ENCODE measurements at places on chromosomes 13 and 19.

DNA sequence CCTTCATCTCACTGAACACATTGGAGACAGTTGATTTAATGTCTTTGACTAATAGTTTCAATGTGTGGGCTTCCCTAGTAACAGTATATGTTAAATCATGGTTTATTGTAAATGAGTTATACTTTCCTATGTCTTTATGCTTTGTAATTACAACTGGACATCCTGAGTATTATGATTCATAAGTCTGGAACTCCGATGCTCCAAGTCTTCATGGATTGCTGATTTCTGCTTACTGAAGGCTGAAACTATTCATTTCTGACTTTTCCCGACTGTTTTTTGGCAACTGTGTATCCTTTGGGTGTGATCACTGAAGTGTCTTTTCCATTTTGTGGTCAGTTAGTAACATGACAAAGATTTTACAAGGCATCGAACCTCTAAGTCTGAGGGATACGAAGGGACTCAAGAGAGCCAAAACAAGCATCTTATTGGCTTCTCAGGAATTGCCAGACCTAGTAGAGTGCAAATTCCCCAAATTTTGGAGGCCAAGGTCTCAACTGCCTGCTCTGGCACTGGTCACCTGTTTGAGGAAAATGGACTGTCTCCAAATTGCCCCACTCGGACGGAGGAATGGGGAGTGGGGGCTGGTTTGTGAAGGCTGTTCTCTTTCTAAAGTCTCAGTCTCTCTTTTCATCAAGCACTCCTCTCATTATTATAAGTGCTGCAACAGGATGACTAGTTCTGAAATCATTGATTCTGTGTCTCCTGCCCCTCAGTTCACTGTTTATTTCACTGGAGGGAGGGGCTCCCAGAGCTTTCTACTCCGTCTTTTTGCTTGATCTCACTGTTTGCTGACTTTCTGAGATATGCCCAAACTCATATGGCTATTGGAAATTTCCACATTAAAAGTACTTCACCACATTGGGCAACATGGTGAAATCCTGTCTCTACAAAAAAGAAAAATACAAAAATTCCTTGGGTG lies 20.2 kb upstream of the CD70 start:
- DNase-seq: no peak

DNA sequence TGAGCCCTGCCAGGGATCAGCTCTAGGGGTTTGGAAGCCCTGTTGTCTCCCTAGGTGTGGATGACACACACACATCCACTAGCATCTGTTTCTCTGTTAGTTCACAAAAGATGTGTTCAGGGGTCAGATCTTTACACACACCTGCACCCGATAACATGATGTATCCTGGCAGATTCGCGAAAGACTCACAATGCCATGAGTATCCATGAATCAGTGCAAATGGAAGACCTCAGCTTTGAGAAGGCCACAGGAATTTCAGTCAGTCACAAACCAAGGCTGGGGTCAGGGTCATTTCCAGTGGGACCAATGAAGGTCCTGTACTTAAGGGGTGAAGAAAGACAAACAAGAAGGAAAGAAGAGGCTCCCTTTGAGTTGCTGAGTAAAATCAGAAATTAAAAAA lies 898.2 kb downstream of the UQCRFS1 start:
- DNase-seq: no peak

DNA sequence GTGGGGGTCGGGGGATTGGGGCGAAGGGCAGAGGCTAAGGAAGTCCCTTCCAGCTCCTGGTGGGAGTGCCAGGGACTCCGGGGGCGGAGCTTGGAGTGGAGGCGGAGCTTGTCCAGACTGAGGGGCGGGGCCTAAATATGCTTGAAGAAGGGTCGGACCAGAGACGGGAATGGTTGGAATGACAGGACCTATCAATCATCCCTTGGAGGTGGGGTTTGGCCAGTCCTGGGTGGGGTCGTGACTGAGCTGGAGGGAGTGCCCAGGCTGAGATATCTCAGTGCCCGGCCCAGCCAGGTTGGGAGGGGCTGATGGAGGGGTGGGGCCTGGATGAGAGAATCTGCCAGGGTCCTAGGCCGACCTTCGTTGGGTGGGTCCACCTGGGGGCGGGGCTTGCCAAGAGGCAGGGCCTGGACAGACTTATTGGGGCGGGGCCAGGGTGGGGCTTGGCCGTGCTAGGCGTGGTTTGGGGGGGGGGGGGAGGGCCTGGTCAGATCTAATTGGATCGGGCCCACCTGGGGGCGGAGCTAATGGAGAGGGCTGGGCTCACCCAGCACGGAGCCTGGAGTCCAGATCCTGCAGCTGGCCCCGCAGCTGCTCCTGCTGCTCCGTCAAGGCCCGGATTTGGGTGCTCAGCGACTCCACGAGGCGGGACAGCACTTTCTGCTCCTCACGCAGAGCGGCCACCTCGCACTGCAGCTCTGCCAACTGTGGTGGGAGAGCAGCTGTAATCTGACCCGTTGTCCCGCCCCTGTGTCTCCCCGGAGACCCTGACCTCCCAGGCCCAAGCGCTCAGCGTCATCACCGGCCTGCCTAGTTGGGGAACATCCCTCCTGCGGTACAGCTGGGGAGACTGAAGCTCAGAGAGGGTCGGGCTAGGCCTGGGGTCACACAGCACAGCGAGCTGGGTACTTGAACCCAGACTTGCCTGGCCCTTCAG lies 2.6 kb upstream of the WIZ start:
- DNase-seq: no peak

DNA sequence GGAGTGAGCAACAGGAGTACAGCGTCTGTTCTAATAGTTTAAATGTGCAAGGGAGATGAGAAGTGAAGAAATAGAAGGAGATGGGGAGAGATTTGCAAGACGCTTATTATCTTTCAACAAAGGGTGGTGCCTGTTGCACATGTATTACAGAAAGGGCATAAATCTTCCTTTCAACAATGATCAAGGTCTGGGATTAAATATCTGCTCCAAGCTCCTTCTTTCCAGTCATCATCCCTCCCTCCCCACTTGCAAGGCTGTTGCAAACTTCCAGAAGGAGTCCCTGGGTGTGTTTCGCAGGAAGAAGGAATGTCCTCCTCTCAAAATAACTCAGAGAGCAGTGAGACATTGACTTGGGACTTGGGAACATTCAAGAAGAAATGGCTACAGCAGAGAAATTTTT lies 63.5 kb upstream of the MYCBP2 start:
- no peak for DNase-seq

DNA sequence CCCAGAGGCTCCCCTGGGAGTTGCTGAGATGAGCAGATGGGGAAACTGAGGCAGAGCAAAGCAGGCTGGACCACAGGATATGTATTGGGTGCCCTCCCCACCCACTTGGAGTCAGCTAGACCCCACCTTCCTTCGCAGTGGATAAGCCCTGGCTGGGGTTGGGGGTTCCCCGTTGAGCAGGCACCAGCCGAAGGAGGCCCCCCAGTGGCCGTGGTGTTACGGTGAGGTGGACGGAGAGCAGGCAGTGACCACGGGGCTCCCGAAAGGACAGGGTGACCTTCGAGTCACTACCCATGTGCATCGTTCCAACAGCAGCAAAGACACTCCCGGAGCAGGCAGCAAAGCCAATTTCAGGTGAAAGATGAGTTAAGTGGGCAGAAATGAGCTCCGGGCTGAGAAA lies 62.4 kb upstream of the ADGRE5 start:
- DNase-seq: no peak

GRCh38 chr19:6718741-6719539 lies 1.5 kb downstream of the C3 start:
- no peak for DNase-seq

Measured in cortex of kidney (tissue), 1 donor.